Stimulated activated CD8-positive, alpha-beta memory T cell treated with anti-CD3 and anti-CD28 coated beads, Interleukin-4, amount 100 ng/mL, for 1 hour (primary cell): ENCODE measurements at places on chromosomes 6 and 20.

- DNase-seq = no peak
Observed at GRCh38 chr20:15702161-15702560, 871.1 kb downstream of the KIF16B start.

- DNase-seq = no peak
Observed at GRCh38 chr6:51842061-51842803, 245.2 kb downstream of the PKHD1 start.

DNA sequence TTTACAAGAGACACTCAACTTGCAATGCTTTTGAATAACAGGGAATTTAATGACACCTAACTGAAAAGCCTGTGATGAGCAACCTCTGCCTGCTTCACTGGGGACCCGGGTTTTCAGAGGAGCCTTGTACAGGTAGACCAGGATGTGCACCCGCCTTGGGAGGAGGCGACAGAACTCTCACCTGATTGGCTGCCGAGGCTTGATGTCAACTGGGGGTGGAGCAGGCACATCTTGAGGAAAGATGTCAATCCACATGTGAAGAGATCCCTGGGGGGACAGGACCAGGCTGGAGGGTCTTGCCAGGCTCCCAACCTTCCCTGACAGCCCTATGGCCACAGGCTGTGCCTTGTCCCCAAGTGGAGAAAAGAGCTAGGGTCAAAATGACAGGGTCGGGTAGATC lies 19.8 kb downstream of the ERGIC3 start:
- no peak for DNase-seq

- no peak for DNase-seq
Observed at GRCh38 chr6:70379473-70380013, 33.8 kb upstream of the FAM135A start.

GRCh38 chr6:133632906-133633305 lies 256.0 kb upstream of the TCF21 start:
- DNase-seq = no peak

DNA sequence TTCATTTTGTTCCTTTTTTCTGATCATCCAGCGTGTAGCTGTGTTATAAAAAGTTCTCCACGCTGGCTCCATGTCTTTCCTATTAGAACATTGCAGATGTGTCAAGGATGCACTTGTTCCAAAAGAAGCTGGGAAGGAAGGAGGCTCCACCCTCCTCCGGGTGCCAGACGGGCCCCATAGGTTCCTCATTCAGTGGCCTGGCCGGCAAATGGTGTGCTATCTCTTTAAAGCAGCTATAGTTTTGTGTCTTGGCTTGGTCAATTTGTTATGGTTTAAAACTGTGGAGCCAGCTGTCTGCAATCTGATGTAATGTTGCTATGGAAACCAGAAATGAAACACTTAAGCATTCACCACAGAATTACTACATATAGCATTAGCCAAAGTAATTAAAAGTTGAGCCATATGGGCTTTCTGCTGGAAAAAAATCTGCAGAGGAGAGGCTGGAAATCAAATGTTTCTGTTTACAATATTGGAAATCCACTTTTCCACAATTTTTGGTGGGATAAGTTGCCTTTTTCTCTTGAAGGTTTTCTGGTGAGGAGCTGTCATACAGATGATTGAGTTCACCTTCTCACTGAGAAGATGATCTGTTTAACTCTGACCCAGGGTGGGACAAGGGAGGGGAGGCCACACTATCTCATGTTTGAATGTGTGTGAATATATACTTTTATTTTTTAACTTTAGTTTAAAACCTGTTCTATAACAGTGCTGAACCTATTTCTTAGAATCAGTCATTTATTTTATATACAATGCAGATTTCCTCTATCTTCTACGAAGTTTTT lies 167.4 kb downstream of the SASH1 start:
- no peak for DNase-seq

DNA sequence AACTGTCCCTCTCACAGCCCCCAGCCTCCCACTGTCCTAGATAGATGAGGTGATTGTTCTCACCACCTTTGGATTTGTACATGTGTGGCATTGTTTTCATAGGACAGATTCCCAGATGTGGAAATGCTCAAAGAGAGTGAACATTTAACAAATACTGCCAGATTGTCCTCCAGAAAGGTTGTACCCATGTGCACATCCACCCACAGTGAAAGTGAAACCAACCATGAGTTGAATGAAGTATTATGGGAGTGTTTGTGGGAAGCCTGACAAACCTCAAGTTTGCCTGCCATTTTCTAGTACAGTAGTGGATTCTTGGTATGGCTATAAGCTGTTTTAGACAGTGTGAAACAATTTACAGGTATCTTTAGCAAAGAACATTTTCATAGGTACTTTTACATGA lies 42.7 kb downstream of the ANKRD6 start:
- no peak for DNase-seq

GRCh38 chr6:37239526-37239925 lies 18.0 kb upstream of the TBC1D22B start:
- DNase-seq = no peak

- DNase-seq = no peak
Observed at GRCh38 chr20:52847029-52847660, 125.0 kb upstream of the TSHZ2 start.

GRCh38 chr6:130505808-130506598 lies 140.2 kb downstream of the TMEM200A start:
- DNase-seq = no peak

DNA sequence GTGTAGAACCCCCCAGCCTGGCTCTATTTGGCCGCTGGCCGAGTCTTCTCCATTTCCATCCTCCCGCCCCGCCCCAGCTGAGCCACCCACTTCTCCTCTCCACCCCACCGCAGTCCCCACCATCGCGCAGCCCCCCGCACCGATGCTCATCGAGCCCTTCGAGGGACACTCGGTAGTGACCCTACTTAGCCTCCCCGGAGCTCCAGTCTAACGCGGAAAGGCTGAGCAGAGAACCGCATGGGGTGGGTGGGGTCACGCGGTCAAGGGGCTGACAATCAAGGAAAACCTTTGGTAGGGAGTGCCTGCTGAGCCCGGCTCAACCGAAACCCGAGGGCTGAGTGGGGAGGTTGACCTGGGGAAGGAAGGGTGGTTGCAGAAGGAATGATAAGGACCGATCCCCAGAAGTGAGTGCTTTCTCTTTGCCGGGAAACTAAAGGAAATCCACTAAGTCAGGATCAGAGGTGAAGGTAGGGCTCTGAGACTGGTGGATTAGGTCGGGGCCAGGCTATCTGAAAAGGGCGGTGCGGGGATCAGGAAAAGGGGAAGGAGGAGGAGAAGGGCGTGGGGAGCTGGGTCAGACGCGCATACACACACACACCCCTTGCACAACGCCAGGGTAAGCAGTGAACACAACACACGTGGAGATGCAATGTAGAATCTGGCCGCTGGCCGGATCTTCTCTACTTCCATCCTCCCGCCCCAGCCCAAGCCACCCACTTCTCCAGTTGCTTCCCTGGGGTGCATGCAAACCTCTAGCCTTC lies 49.8 kb downstream of the CPXM1 start:
- DNase-seq = no peak

GRCh38 chr6:23601811-23602345 lies 524.1 kb upstream of the NRSN1 start:
- DNase-seq = no peak

- DNase-seq = no peak
Observed at GRCh38 chr6:145534989-145535388, 200.3 kb downstream of the EPM2A start.

DNA sequence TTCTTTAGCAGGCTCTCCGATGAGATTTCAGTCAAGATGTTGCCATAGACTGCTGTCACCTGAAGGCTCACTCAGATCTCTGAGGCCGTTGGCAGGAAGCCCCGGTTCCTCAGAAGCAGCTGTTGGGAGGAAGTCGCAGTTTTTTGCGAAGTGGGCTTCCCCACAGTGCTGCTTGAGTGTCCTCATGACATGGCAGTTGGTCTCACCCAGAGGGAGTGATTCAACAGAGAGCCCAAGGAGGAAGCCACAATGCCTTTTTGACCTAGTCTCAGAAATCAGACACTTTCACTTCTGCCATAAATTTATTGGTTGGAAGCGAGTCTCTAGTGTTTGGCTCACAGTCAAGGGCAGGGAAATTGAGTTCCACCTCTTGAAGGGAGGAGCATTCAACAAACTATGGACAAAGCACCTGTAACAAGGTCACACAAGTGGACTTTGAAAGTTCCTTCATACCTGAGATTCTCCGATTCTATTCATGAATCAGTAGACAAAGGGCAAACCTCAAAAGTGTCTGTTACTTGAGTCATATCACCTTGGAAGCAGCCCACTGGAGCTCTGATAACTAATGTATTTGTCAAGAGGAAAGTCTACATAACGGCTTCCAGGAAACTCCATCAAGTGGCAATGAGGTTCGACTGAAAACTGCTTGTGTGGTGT lies 208.3 kb downstream of the TASP1 start:
- DNase-seq = no peak

- DNase-seq = no peak
Observed at GRCh38 chr20:2671977-2672376, 8.0 kb upstream of the IDH3B start.

GRCh38 chr6:139126931-139127330 lies 7.9 kb upstream of the HECA start:
- DNase-seq = no peak

DNA sequence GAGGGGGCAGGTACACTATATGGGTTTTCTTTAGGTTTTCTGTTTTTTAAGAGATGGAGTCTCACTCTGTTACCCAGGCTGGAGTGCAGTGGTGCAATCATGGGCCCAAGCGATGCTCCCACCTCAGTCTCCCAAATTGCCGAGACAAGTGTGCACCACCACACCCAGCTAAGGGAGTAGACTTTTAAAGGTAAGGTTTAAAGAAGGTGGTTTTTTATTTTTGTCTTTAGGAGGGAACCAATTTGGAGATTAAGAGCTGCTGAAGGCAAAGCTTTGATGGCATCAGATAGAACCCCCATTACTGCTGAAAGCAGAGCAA lies 7.9 kb downstream of the SRSF6 start:
- DNase-seq = no peak

- DNase-seq = no peak
Observed at GRCh38 chr6:4853782-4854511, 77.7 kb downstream of the CDYL start.

- DNase-seq = no peak
Observed at GRCh38 chr6:11012976-11013720, 31.0 kb downstream of the ELOVL2 start.

GRCh38 chr6:67336014-67336413 lies 1299.1 kb upstream of the ADGRB3 start:
- no peak for DNase-seq

DNA sequence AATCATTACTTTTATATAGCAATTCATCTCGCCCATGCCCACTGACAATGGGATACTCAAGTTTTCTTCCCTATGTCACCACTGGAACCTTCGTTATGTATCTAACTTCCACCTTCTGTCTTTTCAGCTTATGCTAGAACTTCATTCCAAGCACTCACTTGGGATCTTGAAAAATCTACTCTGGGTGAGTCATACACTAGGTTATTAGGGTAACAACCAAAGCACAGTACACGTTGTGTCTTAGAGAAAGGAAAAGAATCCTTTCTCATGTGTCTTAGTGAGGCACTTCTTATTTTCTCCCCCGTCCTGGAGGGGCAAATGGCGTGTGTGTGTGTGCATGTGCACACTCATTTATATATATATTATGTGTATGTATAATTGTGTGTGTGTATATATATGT lies 18.3 kb upstream of the FAM162B start:
- no peak for DNase-seq

DNA sequence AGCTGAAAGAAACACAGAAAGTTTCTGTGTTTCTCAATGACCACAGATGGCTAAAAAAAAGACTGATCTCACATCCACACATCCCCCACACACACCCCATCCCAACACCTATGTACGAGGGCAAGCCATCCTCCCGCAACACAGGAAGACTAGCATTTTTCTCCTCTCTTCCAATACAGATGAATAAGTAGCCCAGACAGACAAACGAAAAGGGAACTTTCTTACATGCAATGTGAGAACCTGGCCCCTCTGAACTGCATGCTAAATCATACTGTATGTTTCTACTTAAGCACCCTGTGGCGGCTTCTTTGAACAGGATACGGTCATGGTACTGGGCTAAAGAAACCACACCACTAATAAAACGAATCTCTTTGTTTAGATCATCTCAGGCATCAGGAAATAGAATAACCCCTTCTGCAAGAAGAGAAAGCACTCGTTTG lies 116.2 kb downstream of the GMDS start:
- no peak for DNase-seq
